ENCODE measurements at places on chromosomes 2 and 18.
A peak's percentile ranks its signal among the peaks of the same experiment; 100 is the strongest.

GRCh38 chr2:230827774-230828271 is 36.9 kb upstream of the ITM2C start:
- DNase-seq, result no peak

DNA sequence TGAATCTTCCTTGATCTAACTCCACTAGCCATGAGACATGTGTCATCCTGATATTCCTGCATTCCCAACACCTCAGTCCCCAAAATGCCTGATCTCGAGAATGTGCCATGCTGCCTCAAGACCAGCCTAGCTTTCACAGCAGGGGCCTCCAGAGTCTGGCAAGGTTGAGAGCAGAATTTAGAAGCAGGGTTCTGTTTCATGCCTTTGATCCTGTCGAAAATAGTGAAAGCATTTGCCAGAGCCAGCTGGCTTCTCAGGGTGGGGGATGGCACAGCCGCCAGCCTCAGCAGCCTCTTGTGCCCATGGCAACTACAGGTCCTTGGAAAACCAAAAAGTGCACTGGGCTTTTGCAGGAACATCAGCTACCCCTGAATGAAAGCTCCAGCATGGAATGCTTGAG is 143.5 kb downstream of the RTN4 start:
- no peak for DNase-seq

GRCh38 chr2:223078482-223078881 is 26.5 kb downstream of the KCNE4 start:
- no peak for DNase-seq

DNA sequence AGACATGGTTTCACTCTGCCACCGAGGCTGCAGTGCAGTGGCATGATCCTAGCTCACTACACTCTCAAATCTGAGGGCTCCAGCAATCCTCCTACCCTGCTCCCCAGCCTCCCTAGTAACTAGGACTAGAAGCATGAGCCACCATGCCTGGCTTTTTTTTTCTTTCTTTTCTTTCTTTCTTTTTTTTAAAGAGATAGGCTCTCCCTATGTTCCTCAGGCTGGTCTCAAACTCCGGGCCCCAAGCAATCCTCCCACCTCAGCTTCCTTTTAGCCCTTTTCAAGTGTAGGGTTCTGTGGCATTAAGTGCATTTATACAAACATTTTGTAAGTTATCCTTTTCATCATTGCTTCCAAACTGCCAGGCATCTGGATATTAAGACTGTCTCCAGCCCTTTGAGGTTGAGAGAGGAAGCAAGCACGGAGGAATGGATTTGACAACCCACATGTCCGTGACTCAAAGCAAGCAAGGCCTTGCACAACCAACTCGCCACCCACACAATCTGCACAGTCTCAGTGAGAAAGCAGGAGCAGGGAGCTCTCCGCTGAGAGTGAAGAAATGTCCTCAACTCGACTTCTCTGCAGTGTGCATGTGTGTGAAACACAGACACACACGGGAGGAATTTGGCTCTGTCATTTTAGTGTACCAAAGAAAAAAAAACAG is 65.6 kb downstream of the ATP8B1 start:
- DNase-seq, result peak; percentile 93

DNA sequence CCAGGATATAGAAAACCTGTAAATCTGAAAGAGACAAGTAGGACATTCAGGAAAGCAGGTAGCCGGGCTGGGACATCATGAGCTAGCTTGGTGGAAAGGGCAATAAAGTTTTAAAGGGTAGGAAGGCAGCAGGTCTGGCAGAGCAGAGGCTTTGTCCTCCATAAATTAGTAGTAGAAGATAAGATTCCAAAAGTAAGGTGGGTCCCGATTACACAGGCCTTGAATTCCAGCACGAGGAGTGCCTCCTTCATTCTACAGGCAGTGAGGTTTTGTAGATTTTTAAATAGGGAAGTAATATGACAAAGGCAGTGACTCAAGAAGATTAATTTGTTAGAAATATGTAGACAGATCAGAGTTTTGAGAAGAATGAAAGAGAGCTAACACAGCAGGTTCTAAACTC is 160.7 kb downstream of the DTNB start:
- DNase-seq, result no peak

DNA sequence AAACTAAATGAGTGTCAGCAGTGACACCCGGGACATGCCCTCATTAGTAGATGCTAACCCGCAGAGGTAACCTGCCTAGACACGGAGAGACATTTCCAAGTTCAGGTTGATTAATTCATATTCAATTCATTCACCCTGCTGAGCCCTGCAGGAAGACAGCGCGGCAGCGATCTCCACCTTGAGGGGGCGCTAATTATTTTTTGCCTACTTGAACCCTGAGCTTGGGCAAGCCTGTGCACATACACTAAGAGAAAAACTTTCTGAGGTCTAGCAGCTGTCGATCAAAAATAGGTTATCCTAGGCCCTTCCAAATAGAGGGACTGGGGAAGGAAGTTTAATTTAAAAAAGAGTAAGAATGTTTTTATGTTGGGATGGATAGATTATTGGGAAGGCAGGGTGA is 1.3 kb upstream of the LYPD6 start:
- DNase-seq, result no peak

DNA sequence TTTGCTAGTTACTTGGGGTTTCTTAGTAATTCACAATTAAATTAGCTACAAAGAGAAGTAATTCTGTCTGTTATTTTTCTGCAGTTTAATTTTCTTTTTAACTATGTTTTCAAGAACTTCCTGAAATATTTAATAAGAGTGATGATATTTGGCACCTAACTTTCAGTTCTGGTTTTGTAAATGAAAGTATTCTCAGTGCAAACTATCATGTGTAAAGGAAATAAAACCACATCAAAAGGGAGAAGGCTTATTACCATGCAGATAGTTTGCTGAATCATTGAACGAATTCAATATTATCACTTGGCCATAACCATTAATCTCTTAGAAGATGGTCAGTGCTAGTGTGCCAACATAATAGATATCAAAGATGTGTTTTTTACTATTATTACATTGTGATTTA is 29.2 kb downstream of the DYTN start:
- DNase-seq, result no peak

GRCh38 chr2:152481881-152482583 is 147.1 kb downstream of the FMNL2 start:
- DNase-seq, result no peak

GRCh38 chr2:7868836-7869235 is 813.0 kb upstream of the ID2 start:
- DNase-seq, result no peak

GRCh38 chr2:86038291-86039081 is 67.2 kb downstream of the POLR1A start:
- peak; percentile 78 for DNase-seq

- DNase-seq, result no peak
These were observed 17.1 kb upstream of the THADA start for GRCh38 chr2:43612944-43613343.

Data from GF-D8 (cell line).